ENCODE measurements at places on chromosomes 12 and 14. TPM values are rescaled to one million over a fixed set of nuclear protein-coding genes. Genes with fewer than 3 reads are reported as not detected.

Gene SYNDIG1L
- 0.58 TPM for total RNA-seq

Gene CAMKK2
- 28.1 TPM for total RNA-seq

GRCh38 chr12:79927772-79928474 lies 7.0 kb downstream of the PPP1R12A start:
- H3K4me3 ChIP-seq: no peak overlapping the region
- peaks cover 3% of the 10 kb centered on the region for H3K36me3 ChIP-seq
- no peak for DNase-seq
- H3K4me1 ChIP-seq: peaks cover 28% of the 10 kb centered on the region

Gene KRT75
- total RNA-seq: not detected

Gene LIN7A
- total RNA-seq: 9.0 TPM

Data from mesothelial cell of epicardium (in vitro differentiated cells).